H54 (cell line): ENCODE measurements at places on chromosomes 7 and 10.

- DNase-seq: no peak
Measured at GRCh38 chr7:105975770-105976417, 12.8 kb downstream of the CDHR3 start.

DNA sequence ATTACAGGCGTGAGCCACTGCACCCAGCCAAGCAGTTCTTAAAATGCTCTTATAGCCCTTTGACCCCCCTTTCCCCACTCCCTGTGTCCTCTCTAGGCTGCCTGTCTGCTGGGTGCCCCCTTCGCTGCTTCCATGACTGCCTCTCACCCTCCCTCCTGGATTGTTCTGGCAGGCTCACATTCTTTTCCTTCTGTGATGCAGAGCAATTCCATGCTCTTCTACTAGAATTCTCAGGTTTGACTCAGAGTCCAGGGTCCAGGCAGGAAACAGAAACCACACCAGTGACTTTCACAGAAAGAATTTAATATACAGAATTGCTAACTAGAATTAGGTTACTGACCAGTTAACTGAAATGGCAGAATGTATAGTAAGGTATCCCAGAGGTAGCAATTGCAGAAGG, 244.8 kb downstream of the BAMBI start:
- no peak for DNase-seq

GRCh38 chr10:108787932-108788331, 1135.4 kb downstream of the XPNPEP1 start:
- DNase-seq: no peak

- DNase-seq: peak; percentile 16
Measured at GRCh38 chr7:143299840-143300239, 11.7 kb downstream of the CASP2 start.

DNA sequence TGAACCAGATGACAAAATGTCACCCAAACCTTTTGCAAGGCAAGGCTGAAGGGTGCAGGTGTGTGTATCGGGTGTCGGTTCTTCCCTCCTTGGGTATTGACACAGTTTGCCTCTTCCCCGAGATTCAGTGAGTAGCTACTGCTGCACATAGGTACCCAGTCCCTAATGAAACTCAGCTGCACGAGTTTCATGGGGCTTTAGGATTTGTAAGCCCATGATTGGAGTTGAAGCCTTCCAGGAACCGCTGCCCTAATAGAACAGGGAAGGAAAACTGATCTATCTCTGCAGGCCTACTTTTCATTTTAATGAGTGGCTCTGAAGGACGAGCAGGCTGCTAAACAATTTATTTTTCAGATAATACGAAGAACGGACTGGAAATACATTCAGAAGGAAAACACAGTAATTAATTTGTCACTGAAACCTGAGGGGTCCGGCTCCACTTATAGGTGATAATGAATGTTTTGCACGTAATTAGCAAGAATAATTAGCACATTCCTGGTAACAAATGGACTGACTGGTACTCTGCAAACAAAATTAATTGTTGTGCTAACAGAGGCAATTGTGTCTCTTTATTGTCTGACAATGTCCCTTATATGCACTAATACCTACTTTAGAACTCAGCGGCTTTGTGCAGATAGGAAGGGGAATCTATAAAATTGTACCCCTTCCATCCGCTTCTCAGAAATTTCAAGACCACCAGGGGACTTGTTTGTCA, 49.6 kb upstream of the FZD8 start:
- no peak for DNase-seq

DNA sequence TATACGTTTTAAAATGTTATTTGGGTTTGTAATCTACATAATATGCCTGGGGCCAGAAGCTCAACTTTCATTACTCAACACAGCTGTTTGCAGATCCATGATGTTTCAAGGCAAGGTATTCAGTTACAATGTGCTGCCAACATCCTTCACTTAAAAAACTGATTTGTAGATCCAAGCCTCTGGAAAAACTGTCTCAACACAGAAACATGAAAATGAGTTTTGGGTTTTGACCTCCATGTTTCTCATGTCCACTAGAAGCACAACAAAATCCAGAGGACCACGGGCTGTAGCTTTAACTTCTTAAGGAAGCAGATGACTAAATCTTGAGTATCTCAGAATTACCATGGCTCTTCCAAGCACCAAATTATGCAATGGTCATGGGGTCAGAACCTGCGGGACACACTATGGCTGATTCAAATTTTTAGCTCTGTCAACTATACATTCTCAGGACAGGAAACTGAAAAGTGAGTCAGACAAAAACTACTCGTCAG, 247.1 kb upstream of the GRB10 start:
- peak; percentile 74 for DNase-seq

- no peak for DNase-seq
Measured at GRCh38 chr7:26193432-26194207, 6.9 kb downstream of the HNRNPA2B1 start.
